HEK293T (cell line): ENCODE measurements at places on chromosomes 12 and 14.

- no peak for DNase-seq
These were observed 25.9 kb downstream of the CGRRF1 start for GRCh38 chr14:54535646-54536045.

GRCh38 chr12:25712169-25712568 is 159.1 kb upstream of the LMNTD1 start:
- DNase-seq: no peak

DNA sequence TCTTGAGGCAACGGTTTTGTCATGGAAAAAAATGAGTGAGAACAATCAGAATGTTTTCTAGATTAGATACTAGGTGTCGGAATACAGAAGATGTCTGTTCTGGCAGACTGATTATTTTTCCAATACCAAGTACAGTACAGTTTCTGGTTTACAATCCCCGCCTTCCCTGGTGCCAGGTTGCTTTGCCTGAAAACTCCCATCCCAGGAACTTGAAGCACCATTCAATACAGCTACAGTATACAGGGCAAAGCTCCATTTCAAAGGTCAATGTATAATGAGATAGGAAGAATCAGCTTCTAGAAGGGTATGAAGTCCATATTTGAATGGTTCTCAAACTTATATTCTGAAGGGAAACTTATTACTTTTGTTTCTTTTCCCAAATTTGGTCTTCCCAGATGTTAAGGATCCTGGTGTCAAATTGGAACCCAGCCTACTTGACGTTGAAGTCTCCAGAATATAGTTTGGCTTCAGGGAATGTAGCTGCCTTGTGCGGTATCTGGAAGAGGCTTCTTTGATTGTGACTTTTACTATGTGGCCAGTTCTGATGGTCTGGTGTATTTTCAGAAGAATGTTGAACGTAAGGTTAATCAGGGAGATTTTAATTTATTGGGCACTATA is 238.0 kb upstream of the ATP2B1 start:
- no peak for DNase-seq

GRCh38 chr12:91890742-91891141 is 254.9 kb downstream of the BTG1 start:
- no peak for DNase-seq

GRCh38 chr14:102288139-102288538 is 16.8 kb downstream of the MOK start:
- DNase-seq: no peak

DNA sequence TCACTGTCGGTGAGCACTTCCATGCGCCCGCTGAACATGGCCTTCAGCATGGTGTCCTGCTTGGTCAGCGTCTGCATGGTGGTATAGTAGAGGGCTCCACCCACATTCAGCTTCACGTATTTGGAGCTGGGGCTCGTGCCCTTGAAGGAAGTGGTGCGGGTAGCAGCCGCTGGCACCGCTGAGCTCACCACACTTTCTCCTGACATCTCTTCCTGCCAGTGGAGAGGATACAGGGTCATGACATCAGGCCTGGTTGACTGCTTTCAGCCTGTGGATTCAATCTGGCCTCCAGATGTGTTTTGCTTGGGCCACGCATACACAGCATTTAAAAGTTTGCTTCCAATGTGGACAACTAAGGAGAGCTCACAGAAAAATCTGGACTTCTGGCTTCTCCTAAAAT is 7.6 kb downstream of the KCTD10 start:
- no peak for DNase-seq

DNA sequence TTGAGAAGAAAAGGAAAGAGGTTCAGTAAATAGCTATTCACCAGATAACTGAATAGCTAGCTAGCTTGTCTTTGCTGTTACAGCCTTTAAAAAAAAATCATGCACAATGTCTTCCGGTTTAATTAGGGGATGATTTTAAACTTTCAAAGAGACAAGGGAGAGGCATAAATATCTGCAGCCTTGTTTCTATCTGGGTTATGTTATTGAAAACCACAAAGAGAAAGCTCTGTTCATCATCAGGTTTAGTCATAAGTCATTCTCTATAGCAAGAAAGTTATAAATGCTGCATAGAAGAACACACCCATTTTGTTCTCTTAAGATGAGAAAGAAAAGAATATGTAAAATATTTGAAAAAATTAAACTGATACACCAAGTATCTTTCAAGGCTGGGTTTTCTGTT is 1046.9 kb downstream of the AACS start:
- no peak for DNase-seq

DNA sequence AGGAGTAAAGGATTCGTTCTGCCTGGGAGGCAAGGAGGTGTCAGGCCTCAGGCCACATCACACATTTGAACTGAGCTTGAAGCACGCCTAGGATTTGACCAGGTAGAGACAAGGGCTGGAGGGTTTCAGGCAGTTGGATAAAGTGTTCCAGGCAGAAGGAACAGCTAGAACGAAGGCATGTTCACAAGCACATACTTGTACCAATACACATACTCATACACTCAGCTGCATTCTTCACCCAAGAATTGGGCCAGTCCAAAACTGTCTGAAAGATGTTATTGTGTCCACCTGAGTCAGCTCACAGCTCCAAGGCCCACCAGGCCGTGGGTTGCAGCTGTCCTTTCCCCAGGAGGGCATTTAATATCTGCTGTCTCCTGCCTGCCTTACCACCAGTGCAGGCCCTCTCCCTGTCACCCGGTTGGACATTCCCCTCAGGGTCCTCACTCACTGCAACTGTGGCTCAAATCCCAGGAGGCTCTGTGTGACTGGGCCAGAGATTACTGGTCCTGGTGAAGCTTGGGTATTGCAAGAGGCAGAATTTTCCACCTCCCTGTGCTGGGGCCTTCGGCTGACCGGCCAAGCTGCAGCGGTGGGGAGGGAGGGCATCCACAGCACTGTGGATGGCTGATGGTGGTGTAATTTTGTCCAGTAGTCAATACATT is 12.8 kb upstream of the AQP2 start:
- DNase-seq: no peak

- no peak for DNase-seq
These were observed 616.6 kb downstream of the KCNH5 start for GRCh38 chr14:62428429-62429203.

- DNase-seq: no peak
These were observed 325.1 kb upstream of the DCN start for GRCh38 chr12:91507754-91508153.

DNA sequence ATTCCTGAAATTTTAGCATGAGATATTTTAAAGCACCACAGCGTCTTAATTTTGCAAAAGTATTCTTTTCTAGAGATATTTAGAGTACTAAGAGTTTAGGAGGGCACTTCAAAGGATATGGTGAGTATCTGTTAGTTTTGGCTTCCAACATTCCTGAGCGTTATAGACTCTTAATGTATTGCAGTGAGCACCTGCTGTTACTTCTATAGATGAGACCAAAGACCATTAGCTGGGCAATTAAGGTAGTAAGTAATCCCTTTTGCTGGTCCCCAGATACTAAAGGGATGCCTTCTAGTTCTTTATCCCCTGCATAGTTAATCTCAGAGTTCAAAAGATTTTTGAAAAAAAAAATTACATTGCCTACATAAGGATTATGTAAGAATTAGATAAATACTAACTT is 975.6 kb downstream of the GALC start:
- no peak for DNase-seq

- DNase-seq: no peak
These were observed 117.1 kb upstream of the RGS6 start for GRCh38 chr14:71815110-71815509.

- no peak for DNase-seq
These were observed 43.1 kb upstream of the ATF7IP start for GRCh38 chr12:14322403-14322802.

- no peak for DNase-seq
These were observed at the start of gene CCDC197 for GRCh38 chr14:93997082-93997481. Gene CCDC197, plus strand, starts transcription at chr14:93997301. Its CDS starts 831 bp downstream, at chr14:93998132.

GRCh38 chr12:62472472-62472871 is 5.8 kb downstream of the MON2 start:
- DNase-seq: peak; percentile 6

DNA sequence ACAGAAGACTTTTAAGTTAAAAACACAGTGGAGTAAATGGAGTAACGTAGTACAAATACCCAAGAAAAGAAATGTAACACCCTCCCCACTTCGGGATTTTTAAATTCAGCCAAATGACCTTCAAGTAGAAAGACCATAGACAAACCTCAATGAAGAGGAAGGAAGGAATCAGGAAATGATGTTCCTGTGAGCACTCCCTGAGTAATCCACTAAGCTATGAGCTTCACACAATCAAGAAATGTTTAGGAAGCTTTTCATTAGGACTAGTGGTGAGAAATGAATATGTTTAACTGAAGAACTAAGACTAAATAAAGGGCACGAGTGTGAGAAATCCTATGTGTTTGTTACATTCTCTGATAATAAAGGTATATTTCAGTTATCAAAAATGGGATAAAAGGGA is 10.1 kb downstream of the TCL1A start:
- no peak for DNase-seq

GRCh38 chr14:92039063-92039718 is 668 bp downstream of the TRIP11 start:
- DNase-seq: peak; percentile 71

DNA sequence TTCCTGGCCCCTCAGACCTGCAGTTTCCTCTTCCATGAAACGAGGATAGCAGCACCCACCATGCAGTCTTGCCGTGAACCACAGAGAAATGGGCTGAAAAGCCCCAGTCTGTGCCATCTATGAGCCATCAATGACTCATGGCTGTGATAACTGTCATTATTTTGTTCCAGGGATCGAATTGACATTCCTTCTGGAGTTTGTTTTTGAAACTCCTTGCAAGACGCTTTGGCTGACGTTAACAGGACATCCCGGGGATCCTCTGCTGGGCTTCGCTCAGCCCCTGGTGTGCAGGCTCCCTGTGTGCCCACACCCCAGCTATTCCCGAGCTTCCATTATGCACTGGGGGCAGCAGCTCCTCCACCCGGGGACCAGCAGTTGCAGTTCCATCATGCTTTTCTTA is 33.8 kb downstream of the MMAB start:
- no peak for DNase-seq

DNA sequence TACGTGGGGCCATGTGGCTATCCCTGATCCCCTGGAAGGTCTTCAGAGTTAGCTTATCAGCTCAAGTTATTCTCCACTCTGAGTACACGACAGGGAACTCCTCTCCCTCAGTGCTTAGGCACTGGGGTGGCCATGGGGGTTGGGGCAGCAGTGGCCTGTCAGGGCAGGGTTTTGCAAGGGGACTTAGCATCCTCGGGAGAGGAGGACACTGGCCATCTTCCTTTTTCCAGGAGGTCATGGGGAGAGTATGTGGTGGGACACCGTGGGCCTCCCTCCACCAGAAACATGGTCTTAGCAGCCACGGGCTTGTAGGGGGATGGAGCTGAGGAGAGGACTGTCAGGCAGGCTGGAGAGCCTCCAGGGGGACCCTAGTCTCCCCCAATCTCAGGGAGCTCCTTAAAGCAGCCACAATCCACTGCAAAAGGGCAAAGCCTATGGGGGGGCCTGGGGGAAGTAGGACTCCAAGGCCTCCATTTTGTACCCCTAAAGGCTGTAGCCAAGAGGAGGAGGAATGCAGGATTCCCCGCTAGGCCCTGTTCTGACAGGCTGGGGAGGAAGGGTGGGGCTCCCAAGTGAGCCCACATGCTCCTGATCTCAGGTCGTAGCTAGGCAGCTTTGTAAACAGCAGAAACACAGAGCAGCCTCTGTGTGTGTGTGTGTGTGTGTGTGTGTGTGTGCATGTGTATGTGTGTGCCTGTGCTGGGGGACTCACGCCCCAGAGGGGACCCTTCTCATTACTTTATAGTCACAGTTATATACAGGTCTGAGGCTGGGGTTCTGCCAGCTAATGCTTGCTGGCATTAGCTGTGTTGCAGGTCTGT is 36.6 kb downstream of the KRT80 start:
- no peak for DNase-seq

- DNase-seq: no peak
These were observed 30.3 kb upstream of the KCNC2 start for GRCh38 chr12:75239987-75240386.

- DNase-seq: no peak
These were observed 120.3 kb downstream of the GARIN6 start for GRCh38 chr12:99767809-99768208.

- DNase-seq: no peak
These were observed 243.7 kb downstream of the BCAT1 start for GRCh38 chr12:24705216-24705615.

- DNase-seq: no peak
These were observed 3.5 kb downstream of the FMNL3 start for GRCh38 chr12:49703647-49704137.

GRCh38 chr12:48037267-48037915 is 33.1 kb upstream of the COL2A1 start:
- no peak for DNase-seq

GRCh38 chr14:97413966-97414717 is 617.0 kb downstream of the VRK1 start:
- no peak for DNase-seq

DNA sequence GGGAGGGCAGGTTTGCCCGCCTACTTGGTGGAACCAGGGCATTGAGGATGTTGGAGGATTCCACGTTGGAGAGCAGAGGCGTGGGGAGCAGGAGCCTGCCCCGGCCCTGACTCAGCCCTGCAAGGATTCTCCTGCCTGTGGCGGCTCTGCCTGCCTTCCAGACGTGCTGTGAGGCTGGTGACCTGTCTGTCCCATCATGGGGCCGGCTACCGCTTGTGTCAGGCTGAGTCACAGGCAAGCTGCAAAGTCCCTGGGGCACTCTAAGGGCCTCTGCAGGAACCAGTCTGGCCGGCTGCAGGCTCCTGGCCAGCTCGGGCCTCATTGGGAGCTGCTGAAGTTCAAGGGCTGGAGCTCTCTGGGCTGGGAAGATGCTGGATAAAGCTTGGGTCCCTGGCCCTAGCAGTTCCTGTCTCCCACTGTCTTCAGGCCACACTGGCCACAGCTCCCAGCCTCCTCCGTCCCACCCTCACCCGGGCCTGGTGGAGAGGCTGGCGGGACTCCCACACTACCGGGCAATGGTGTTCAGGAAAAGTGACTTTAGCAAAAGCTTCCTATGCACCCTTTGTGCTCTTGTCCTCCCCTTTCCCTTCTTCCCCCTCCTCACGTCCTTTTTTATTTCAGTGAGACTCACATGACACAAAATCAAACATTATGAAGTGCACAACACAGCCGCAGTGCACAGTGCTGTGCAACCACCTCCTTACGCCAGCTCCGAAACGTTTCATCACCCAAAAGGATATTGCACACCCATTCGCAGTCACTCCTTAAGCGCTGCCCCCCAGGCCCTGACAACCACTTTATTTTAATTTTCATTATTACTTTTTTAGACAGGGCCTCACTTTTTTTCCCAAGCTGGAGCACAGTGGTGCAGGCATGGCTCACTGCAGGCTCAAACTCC is 22.0 kb upstream of the ULK1 start:
- DNase-seq: peak; percentile 12

- no peak for DNase-seq
These were observed 574.1 kb downstream of the SLC16A7 start for GRCh38 chr12:60169904-60170303.

GRCh38 chr12:130337488-130338303 is at the start of gene PIWIL1:
Gene PIWIL1, plus strand, starts transcription at chr12:130337887. Its CDS starts 4,705 bp downstream, at chr12:130342592.
- no peak for DNase-seq

- no peak for DNase-seq
These were observed 21.4 kb upstream of the CEP170B start for GRCh38 chr14:104843442-104844305.

- peak; percentile 73 for DNase-seq
These were observed at the start of gene CRIP2 for GRCh38 chr14:105474483-105475268. Gene CRIP2, plus strand, starts transcription at chr14:105474821. Its CDS starts 42 bp downstream, at chr14:105474863.

GRCh38 chr12:8541562-8541961 is 857 bp upstream of the CLEC4E start:
- no peak for DNase-seq
